Upper lobe of left lung (tissue), 6 donors: ENCODE measurements at places on chromosomes 7 and 10.

DNA sequence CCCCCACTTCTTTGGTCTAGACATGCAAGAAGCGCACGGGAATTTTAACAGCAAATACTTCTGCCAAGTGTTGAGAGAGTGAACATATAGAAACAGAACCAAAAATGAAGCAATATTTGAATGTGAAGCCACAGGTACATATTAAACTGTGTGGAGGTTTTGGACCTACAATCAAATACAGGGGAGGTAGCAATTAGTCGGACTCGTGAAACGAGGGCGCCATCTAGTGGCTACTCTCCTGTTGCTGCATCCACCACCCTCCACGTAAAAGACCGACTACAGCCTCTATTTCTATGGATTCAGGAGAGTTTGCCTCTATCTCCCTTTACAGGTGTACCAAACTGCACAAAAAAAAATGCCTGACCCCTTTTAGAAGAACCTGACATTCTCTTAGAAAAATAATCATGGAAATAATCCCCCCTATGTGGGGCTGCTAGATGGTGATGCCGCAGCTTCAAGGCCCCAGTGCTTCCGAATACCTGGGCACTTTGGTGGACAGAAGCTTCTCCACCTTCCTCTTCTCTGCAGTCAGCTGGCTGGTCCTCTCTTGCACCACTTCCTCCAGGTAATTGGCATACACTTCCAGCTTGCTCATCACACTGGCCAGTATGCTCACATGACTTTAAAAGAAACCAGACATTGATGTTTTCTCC lies 31.7 kb downstream of the TECTB start:
- peak; percentile 81 for DNase-seq

- DNase-seq, result no peak
These were observed 312.1 kb upstream of the MEOX2 start for GRCh38 chr7:15998617-15999016.

DNA sequence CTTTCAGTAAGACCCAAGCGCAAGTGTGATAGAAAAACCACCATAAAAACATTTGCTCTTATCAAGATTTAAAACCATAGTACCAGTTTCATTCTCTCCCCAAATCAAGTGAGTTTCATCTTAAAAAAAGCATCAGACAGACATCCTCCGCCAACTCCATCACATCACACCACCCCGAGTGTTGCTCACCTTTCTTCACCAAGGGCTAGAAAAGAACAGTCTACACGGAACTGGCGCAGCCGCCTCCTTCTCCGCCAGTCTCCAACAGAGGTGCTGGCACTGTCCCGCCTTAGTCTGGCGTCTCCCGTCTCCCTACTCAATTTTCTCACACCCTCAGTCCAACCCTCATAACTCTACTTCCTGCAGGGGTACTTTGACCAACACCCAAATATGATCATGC lies 46.9 kb upstream of the WIPI2 start:
- no peak for DNase-seq

- DNase-seq, result no peak
These were observed 705.1 kb downstream of the SUGCT start for GRCh38 chr7:40839881-40840280.

DNA sequence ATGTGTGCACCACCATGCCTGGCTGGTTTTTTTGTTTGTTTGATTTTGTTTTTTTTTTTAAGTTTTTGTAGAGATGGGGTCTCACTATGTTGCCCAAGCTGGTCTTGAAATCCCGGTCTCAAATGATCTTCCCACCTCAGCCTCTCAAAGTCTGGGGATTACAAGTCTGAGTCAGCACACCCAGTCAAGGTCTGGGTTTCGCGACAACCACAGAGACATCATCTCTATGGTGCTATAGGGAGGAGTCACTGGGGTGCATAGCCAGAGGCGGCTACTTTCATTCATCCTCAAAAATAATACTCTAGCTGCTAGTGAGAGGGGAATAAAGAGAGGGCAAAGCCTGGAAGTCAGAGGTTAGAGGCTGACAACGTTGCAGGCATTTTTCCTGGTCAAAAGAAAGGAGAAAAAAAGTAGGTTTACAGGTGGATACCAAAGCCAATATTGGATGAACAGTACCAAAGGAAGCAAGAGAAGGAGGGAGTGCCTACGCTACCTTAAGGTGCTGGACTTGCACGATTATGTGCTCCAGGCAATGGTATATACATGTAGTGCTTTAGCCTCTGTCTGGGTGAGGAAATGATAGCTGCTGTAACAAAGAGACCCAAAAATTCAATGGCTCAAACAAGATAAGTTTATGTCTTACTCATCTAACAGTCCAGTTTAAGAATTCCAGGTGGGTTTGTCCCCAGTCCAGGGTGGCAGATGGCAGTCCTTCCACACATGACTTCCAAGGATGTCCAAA lies 178.3 kb downstream of the SKIDA1 start:
- DNase-seq, result no peak

- DNase-seq, result no peak
These were observed 108.9 kb upstream of the FRMD4A start for GRCh38 chr10:14439451-14440259.

DNA sequence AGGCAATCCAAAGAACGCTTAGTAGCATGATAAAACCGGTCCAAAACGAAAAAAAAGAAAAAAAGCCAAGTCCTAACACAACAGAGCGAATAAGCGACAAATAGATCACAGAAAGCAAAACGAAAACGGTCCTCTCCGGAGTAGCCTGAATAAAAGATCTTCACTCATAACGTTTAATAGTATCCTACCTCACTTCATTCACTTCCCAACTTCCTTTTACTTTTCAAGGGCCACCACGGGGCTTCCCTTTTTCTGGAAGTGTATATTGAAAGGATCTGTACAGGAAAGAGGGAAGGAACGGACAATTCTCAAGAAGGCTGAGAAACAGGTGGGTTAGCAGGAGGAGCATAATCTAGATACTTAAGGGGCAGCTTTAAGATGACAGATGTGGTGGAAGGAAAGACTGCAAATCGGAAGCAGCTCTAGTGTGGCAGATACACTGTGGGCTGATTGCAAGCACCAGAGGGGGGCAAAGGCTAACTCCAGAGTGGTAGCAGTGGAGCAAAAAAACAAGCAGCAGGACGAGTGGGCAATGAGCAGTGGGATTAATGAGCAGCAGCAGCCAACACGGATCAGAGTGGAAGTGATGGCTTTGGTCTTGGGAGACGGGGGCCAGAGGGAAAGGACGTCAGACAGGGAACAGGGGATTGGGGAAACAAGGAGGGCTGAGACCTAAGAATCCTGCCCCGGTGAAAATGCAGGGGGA lies 866 bp downstream of the CNOT4 start:
- DNase-seq, result no peak
